Activated CD4-positive, alpha-beta T cell treated with anti-CD3 and anti-CD28 coated beads, Interleukin-2, Interleukin-6, amounts not matched to agents 100 ng/mL and 50 ng/mL, durations not matched to agents 16 hours and 8 hours (primary cell): ENCODE measurements at places on chromosomes 1 and 21.

DNA sequence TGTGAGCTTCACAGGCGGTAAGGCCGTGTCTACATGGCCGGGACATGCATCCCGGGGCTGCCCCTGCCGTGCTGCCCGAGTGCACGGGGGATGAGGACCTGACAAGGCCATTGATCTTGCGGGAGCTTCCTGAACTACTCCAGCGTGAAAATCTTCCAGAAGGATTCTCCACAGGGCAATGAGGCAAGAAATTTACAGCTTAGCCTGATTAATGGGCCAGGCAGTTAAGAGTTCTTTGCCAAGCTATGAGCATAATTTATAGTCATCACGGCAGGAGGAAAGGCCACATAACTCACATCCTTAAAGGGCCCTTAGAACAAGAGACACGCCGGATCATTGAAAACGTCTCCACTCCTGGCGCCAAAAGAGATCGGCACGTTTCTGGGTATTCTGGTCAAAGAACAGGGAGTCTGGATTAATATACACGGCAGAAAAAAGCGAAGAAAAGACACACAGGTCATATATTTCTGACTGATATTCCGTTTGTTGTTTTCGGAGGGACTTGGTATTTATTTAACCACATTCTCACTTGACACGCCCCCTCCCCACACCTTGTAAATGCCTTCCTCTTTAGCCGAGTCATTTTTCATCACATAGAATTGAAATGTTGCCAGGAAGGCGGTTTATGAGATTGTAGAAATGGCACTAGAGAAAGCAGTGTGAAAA, 180.5 kb downstream of the DYRK1A start:
- DNase-seq: no peak

GRCh38 chr1:69766431-69767180, 198.9 kb downstream of the LRRC7 start:
- DNase-seq: no peak

DNA sequence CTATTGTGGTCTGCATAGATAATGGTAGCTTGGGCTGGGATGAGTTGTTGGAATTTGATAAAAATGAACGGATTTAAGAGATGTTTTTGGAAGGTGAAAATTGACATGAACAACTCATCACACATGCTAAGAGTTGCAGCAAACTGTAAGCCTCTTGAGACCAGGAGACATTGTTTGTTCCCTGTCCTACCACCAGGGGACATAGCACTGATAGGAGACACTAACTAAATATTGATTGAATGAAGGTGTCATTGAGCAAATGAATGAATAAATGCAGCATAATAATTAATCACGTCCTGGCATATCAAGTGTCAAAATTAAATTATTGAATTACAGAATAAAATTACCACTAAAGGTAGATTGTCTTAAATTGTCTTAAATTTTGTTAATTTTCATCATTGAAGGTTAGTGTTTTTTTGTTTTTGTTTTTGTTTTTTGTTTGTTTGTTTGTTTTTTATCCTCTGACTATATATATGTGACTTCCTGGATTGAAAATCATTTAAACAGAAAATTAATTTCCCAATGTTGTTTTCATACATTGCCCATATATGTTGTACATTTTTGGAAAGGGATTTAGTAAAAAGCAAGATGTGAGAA, 285.3 kb upstream of the C1orf105 start:
- DNase-seq: peak; percentile 31

GRCh38 chr1:76659171-76659940, 207.9 kb upstream of the ST6GALNAC5 start:
- DNase-seq: no peak

DNA sequence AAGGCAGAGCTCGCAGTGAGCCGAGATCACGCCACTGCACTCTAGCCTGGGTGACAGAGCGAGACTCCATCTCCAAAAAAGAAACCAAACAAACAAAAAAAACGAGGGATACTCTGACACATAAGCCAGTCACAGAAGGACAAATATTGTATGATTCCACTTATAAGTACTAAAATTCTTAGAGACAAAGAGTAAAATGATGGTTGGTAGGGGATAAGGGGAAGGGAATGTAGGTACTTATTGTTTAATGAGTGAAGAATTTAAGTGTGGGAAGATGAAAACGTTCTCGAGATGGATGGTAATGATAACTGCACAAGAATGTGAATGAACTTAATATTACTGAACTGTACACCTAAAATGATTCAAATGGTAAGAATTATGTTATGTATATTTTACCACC, 66.7 kb upstream of the GUCA2A start:
- no peak for DNase-seq

GRCh38 chr1:22930240-22930912, 42.3 kb downstream of the LACTBL1 start:
- peak; percentile 46 for DNase-seq

DNA sequence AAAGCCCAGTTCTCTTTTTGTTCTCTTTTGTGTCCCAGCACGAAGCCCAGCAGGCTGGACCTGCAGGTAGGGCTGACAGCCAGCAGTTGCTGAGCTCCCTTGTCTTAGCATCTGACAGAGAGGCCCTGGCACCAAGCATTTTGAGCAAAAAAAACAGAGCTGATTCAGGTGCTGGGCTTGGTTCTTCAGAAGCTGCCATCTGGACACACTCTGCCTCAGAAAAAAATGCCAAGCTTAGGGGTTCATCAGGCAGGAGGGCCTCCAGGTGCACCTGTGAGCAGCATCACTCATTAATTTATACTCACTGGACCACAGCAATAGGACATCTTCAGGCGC, 167.1 kb upstream of the PLD5 start:
- DNase-seq: no peak

GRCh38 chr1:162191396-162192305, 122.2 kb downstream of the NOS1AP start:
- DNase-seq: no peak

DNA sequence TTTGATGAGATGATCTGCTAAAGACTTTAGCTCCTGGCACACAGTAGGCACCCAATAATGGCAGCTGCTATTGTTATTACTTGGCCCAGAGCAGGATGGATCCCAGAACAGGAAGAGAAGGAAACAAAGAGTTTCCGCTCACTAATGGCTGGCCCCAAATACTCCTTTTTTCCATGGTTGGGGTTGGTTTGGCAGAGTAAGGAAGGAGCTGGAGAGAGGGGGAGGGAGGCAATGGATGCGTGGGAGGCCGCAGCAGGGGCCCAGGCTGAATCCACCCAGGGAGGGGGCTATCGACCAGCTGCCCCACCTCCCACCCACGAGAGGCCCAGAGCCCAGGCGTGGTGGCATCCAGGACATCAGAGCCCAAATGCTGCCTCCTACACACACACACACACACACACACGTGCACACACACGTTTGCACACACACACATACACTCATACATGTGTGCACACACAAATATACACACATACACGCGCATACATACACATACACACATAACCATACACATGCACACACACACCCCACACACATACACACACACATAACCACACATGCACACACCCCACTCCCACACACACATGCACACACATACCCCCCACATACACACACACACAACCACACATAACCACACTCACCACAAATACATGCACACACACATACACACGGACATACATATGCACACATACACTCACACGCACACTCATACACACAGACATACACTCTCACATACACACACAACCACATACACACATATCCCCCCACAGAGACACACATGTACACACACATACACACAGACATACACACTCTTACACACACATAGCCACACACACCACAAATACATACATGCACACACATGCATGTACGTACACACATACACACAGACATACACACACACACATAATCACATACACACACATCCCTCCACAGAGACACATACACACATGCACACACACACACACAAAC, 25.2 kb downstream of the C1QB start:
- no peak for DNase-seq

DNA sequence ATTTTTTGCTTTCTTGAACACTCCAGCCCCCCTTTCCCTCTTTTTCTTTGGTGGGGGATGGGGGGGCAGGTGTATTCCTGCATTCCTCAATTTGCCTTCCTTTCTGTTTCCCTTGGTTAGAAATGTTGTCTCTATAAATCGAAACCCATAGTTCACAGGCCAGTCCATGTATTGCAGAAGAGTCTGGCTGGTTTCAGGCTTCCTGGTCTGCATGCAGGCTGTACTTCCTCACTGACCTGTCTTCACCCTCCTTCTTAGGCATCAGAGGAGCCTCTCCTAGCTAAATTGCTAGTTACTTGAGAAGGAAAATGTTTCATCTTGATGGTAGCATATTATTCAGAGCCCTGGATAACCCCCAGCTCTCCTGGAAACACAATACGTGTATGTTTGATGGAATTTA, 140.0 kb downstream of the SPATA46 start:
- no peak for DNase-seq

- DNase-seq: no peak
Observed at GRCh38 chr1:107683683-107684082, 281.3 kb downstream of the VAV3 start.

- no peak for DNase-seq
Observed at GRCh38 chr1:231933711-231934626, 307.4 kb downstream of the DISC1 start.

GRCh38 chr1:8541961-8542521, 224.1 kb downstream of the SLC45A1 start:
- no peak for DNase-seq

DNA sequence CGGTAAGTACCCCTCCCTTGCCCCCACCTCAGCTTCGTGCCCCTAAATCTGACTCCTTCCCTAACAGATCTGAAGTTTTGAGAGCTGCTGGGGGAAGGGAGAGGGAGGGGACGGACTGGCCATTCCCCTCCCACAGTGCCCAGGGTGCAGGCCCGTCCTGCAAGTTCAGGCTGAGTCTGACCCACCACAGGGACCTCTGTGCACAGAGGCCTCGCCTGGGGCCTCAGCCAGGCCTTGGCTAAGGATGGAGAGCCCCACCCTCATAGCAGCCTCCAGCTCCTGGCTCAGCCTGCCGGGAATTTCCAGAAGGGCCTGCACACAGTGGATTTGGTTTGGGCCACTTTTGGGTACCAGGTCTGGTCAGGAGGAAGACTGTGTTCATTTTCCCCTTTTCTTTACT, 31.2 kb upstream of the TNFRSF1B start:
- no peak for DNase-seq

DNA sequence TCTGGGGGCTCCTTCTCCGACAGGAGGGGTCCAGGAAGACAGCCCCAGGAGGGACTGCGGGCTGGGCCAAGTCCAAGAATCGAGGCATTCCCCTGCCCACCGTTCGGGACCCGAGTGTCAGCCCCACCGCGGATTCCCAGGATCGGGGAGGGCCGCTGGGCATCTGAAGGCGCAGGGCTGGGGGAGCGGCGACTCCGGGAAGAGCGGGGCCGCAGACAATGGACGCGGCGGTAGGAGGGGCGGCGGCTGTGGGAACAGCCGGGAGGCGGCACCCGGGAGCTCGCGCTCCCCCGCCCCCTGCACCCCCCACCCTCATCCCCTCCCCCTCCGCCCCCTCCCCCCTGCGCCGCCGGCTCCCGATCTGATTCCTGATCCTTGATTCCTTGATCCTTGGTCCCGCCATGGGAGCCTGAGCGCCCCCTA, at the start of gene VANGL2:
Gene VANGL2, plus strand, starts transcription at position 342 of the 423 bp plus-strand sequence. CDS start 15,274 bp downstream, outside the sequence.
- DNase-seq: peak; percentile 28

- DNase-seq: no peak
Observed at GRCh38 chr1:178418284-178418955, 78.3 kb downstream of the CLEC20A start.

DNA sequence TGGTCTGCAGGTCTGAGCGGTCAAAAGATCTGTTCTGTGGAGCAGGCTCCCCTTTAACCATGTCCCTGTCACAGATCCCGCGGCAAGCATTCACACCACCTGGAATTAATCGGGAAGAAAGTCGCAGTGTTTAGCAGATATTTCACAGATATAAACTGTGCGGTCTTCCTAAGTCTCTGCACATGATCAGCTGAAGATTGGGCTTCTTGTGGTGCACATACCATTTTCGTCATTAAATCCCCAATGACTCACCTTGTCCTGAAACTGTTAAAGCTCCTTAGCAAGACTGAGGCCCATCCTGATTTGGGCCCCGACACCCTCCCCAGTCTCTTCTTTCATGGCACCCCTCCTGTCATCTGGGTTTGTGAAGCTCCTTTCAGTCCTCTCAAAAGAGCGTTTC, 158.8 kb downstream of the KIF26B start:
- DNase-seq: no peak

- no peak for DNase-seq
Observed at GRCh38 chr1:8745749-8746390, 71.6 kb downstream of the RERE start.
